Activated T-cell treated with anti-CD3 and anti-CD28 coated beads, Interleukin-2, amount 50 U/mL, for 72 hours (primary cell): ENCODE measurements at places on chromosomes 3 and 15.

GRCh38 chr15:83207660-83208366 is at the start of gene HDGFL3:
TSS of gene HDGFL3 (minus strand) at chr15:83207823. CDS start at chr15:83207414, 409 bp downstream.
- peak; percentile 71 for DNase-seq

DNA sequence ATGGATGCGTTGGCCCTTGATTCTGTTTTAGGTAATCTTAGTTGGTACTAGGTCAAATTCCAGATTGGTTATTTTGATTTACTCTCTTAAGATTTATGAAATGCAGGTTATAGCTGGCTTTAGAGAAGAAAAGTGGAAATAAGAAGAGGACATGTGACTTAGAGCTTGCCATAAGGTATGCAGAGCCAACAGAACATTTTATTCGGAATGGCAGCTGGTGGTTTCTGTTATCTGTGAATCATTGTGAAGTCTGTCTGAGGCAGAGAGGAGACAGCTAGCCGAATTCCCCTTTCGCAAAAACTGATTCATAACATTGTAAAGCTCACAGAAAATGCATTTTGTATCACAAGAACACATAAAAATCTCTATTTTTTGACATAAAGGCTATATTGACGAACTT is 82.1 kb downstream of the FILIP1L start:
- no peak for DNase-seq

GRCh38 chr15:44296625-44297524 is 8.4 kb downstream of the GOLM2 start:
- DNase-seq, result no peak

- DNase-seq, result no peak
Measured at GRCh38 chr3:134145183-134145582, 105.5 kb downstream of the RYK start.

DNA sequence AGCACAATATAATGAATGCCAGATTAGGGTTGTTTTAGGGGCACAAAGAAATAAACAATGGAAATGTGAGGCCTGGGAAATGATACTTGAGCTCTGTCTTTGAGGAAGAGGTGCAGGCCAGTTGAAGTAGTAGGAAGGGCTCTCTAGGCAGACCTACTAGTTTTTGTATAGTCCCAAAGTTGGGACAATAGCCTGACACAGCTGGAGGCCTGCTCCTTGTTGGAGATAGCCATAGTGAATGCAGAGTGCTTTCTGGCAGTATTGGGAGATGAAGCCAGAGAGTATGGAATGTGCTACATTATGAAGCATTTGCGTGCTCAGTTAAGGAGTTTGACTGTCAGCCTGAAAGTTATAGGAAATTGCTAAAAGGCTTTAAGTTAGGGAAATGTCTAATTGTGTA is 251.2 kb upstream of the ZPLD1 start:
- no peak for DNase-seq

GRCh38 chr3:112132975-112133448 is at the start of gene GCSAM:
TSS of gene GCSAM (minus strand) at chr3:112133248. CDS start at chr3:112133120, 128 bp downstream.
- DNase-seq, result peak; percentile 76

DNA sequence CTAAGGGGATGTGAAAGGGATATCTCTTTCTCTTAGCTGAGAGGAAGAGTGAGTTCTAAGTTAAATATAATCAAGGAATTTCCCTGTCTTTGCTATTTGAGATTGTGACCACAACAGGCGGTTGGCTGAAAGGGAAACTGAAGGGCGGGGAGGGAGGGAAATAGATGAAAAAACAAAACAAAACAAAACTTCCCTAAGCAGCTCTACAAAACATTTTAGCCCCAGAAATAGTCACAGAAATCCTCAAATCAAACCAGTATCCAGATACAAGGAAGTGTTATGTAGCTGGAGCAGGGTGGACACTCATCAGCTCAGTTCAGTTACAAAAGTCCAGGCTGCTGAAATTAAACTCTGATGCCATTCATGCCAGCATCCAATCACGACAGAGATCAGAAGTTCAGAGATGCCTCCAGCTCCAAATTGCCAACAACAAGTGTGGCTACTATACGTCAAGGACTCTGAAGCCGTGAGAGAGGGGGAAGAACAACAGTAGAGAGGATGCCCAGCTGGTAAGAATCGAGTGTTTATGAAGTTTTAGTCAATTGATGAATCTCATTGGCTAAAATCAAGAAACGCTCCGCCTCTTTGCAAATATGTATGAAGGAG is 319 bp upstream of the TP63 start:
- no peak for DNase-seq

- DNase-seq, result no peak
Measured at GRCh38 chr15:42619656-42620371, 44.4 kb downstream of the STARD9 start.

- DNase-seq, result no peak
Measured at GRCh38 chr3:73028803-73029202, 32.2 kb downstream of the PPP4R2 start.

- no peak for DNase-seq
Measured at GRCh38 chr3:53599771-53600170, 105.4 kb downstream of the CACNA1D start.

GRCh38 chr15:63238796-63239195 is 38.6 kb upstream of the APH1B start:
- peak; percentile 36 for DNase-seq

GRCh38 chr3:10244009-10244408 is 4.2 kb upstream of the TATDN2 start:
- no peak for DNase-seq

DNA sequence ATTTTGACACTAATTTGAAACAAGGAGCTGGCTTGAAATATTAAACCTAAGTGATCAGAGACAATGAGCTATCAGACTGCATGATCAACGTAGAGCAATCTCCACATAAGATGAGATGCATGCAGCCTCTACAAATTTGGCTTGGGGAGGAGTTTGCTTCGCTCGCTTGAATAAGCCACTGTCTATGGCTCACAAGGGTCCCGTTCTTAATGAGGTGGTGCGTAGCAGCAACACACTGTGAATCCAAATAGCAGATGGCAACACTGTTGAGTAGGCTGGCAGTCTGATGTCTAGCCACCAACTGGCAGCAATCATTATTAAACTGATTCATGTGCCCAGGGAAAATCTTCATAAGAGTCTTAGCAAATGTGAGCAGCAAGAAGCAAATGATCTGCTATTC is 125.4 kb upstream of the CCDC54 start:
- DNase-seq, result no peak

DNA sequence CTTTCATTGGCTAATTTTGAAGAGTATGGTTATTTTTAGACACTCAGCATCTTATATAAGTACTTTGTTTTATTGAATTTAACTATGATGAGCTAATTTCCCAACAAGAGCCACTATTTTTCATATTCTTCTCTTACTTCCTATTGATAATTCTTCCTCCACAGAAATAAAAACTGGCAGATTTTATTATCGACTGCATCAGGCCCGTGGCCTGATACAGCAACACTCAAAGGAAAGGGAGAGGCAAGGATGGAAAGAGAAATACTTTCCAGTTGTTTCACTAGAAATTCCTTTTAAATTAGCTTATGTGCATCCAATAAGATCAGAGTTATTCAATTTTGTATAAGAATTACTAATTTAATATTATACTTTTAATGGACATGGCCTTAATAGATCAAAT is 886.3 kb downstream of the ROBO1 start:
- DNase-seq, result no peak

- DNase-seq, result no peak
Measured at GRCh38 chr3:34077417-34078195, 279.2 kb downstream of the PDCD6IP start.

DNA sequence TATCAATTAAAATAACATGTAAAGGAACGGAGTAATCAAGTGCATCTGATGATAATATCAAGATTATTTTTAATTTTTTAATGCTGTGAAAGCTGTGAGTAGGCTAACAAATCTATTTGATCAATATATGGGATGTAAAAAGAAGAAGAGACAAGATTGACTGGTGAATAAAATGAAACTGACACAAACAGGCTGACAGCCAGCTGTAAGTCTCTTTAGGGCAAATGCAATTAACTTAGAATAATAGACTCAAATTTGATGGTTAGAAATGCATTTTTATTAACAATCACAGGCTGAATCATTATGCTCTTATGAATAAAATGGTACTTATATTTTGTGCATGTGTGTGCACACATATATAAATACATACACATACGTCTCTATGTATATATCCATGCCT is 68.0 kb downstream of the MDFIC2 start:
- DNase-seq, result no peak

GRCh38 chr3:40924559-40925141 is 274.7 kb upstream of the CTNNB1 start:
- DNase-seq, result no peak

DNA sequence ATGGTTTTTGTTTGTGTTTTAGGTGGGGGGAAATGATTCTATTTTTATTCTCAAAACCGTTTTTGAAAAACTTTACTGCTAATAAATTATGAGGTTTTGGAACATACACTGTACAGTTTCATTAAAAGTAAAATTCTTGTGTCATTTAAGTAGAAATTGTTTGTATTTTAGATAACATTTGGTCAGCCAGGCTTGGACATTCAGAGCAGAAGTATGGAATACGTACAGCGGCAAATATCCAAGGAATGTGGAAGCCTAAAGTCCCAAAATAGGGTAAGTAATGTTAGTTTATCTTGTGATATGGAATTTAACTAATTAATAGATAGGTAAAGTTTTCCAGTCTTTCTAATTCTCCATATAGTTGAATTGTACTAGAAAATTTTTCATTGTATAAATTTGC is 96.6 kb downstream of the SPRED1 start:
- no peak for DNase-seq

GRCh38 chr3:147414390-147415138 is 5.4 kb downstream of the ZIC1 start:
- DNase-seq, result no peak

GRCh38 chr3:107928084-107928445 is 162.8 kb downstream of the CD47 start:
- DNase-seq, result no peak

DNA sequence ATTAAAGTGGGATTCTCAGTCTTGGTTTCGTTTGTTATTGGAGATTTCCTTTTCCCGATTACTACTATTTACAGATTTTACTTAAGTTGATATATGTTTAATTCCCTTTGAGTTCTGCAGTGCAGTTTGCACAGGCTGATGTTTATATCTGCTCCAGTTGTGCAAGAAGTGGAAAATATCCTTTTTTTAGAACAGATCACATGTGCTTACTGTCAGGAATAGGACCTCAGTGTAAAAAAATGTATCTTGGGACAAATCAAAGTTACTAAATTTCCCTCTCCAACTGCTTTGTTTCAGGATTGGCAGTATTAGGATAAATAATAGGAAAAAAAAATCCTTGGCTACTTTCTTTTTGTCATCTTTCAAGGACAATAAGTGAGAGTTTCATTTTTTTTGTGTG is 6.9 kb downstream of the MITF start:
- DNase-seq, result no peak

- DNase-seq, result no peak
Measured at GRCh38 chr3:64120876-64121275, 97.6 kb upstream of the PSMD6 start.

- DNase-seq, result no peak
Measured at GRCh38 chr3:134332344-134332743, 41.9 kb downstream of the AMOTL2 start.

DNA sequence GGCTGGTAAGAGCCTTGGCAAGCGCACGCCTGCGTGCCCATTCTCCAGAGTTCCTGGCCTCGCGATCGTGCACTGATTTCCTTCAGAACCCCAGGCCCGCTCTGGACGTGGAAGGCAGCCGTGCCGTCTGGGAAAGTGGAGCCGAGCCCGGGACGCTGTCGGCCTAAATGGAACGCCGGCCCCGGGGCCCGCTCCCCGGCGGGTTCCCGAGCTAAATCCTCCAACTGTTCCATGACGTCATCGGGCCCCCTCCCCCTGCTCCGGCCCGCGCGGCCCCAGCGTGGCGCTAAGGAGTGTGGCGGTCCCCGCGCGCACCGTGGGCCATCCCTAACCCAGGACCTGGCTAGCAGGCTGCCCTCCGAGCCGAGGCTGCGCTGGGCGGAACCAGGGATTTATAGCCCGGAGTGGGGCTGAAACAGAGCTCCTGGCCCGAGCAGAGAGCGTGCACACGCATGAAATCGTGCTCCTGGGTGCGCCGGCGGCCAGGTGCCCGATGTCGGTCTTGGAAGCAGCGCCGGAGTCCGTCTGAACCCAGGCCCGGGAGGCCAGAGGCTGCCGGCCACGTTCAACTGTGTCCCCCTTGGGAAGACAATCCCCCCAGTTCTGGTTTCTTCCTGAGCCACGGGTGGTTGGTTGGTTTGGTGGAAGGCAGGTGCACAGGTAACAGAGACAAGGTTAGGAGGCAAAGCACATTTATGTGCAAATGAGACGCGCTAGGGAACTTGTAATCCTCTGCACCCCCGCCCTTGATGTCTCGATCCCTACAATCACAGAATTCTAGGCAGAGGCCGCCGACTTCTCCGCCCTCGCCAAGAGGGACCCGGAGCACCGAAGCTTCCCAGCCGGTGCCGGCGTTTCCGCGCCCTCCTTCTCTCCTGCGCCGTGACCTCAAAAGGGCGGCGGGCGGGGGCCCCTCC is 84.9 kb upstream of the ETV5 start:
- DNase-seq, result no peak

DNA sequence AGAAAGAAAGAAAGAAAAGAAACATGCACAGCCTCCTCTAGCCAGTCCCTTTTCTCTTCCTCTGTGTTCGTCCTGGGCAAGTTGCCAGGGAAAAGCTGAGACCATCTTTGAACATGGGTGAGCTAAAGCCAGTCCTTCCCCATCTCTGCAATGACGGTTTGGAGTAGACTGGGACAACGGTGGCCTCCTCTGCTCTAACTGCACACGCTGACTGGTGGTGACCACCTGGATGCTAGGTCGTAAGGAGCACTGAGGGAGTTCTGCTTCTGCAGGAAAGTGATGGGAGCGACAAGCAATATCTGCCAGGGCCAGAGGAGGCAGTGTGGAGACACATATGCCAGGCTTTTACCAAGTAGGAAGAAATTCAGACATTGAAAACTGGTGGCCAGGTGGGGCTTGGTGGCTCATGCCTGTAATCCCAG is 111.7 kb downstream of the NUP210 start:
- peak; percentile 18 for DNase-seq

GRCh38 chr3:197364410-197365071 is 66.1 kb upstream of the DLG1 start:
- DNase-seq, result no peak

DNA sequence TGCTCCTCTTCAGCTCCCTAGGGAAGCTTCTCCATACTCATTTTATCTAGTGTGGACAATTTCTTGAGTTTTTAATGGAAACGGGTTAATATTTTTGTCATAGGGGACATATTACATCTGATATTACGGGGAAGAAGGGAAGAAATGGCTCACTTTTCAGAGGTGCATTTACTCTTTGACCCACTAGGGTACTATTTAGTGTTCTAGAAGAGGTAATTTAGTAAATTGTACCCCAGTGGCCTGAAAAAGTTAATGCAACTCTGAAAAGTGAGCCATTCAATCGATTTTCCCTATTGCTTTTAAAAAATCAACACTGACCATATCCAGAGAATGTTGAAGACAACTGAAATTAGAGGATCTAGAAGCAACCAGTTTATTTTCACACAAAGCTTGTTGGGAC is 71.2 kb downstream of the MAP2K5 start:
- no peak for DNase-seq

- no peak for DNase-seq
Measured at GRCh38 chr3:151346292-151346691, 16.9 kb upstream of the P2RY13 start.
